Activated CD4-positive, alpha-beta T cell treated with anti-CD3 and anti-CD28 coated beads for 36 hours (primary cell): ENCODE measurements at places on chromosomes 12 and 14. TPM values are rescaled to one million over a fixed set of nuclear protein-coding genes. Genes with fewer than 3 reads are reported as not detected.

- DNase-seq: peak; percentile 28
These were observed 565 bp upstream of the KLHL42 start for GRCh38 chr12:27779416-27779919.

DNA sequence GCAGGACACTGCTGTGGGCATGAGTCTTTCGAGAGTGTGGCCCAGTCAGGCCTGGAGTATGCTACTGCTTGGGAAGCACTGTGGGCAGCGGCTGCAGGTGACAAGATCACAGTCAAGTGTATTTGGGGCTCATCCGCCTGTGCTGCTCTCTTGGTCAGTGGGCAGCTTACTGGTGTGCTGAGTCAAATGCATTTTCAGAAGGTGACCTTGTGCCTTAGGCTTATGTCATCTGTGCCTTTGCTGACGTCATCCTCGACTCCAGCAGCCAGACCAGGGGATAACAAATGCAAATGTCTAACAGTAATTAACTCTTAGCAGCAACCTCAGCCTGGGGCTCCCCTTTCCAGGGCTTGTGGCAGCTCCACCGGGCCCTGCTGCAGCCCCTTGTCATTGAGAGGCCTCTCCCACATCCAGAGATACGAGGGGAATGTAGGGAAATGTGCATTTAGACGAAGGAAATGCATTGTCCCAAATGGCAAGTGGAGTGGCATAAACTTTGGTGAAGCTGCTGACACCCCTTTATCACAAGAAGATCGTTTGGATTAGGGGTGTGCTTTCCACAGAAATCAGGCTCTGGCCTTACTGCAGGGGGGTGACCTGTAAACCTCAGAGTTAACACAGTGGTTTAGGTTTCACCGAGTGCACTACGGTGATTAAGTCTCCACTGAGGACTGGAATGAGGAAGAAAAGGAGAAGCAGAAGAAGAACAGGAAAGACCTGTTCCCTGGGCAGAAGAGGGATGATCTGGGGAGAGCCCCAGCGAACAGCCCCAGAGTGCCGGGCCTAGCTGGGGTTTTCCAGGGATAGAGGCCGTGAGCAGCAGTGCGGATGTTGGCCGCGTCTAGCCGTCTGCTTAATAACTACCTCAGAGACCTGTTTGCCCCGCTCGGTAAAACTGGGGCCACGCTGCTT, 39.7 kb downstream of the PSMA6 start:
- DNase-seq: no peak

Gene NIN
- 53.8 TPM for total RNA-seq

Gene SNW1
- total RNA-seq: 134 TPM

DNA sequence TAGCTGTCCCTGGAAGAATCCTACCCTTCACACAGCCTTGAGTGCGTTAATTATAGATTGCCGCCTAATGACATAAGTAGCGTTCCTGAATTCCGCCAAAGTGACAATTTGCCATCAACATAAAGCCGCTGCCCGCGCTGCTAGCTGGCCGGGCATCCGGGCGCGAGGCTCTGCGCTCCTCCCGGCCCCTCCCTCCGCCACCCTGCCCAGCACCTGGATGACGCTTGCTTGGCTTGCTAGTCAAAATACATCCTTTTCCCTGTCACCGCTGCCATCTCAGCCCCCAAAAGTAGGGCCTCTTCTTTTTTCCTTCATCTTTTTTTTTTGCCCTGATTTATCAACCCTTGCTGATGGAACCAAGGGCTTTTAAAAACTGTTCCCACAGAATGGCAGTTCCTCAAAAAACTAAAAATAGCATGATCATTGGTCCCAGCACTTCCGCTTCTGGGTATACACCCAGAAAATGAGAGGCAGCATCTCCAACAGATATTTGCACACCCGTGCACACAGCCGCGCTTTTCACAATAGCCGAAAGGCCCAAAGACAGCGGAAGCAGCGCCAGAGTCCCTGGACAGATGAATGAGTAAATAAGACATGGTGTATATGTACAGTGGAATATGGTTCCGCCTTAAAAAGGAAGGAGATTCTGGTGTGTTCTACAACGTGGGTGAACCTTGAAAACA, 235.2 kb downstream of the BCL11B start:
- DNase-seq: no peak

DNA sequence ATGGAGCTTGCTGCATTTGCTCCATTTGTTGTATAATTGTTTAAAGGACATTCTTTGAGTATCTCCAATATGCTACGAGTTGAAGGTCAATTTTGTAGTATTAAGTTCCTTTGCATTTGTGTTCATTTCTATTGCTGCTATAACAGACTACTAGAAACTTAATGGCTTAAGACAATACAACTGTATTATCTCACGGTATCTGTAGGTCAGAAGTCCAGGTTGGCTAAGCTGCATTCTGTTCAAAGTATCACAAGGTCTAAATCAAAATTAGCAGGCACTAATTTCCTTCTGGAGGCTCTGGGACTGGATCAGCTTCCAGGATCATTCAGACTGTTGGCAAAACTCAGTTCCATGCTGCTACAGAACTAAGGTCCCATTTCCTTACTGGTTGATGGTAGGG, 340.6 kb downstream of the GXYLT1 start:
- no peak for DNase-seq

Gene UNC79
- not detected for total RNA-seq

Gene PTGER2
- total RNA-seq: 2.4 TPM

- no peak for DNase-seq
These were observed 606.5 kb downstream of the GALC start for GRCh38 chr14:87386524-87386923.

- no peak for DNase-seq
These were observed 269.2 kb downstream of the ALG10 start for GRCh38 chr12:34291426-34291901.

Gene GLS2
- total RNA-seq: 8.7 TPM

GRCh38 chr12:89351489-89352241, 636 bp downstream of the DUSP6 start:
- peak; percentile 64 for DNase-seq

GRCh38 chr14:82963756-82964155, 1430.1 kb upstream of the SEL1L start:
- no peak for DNase-seq

DNA sequence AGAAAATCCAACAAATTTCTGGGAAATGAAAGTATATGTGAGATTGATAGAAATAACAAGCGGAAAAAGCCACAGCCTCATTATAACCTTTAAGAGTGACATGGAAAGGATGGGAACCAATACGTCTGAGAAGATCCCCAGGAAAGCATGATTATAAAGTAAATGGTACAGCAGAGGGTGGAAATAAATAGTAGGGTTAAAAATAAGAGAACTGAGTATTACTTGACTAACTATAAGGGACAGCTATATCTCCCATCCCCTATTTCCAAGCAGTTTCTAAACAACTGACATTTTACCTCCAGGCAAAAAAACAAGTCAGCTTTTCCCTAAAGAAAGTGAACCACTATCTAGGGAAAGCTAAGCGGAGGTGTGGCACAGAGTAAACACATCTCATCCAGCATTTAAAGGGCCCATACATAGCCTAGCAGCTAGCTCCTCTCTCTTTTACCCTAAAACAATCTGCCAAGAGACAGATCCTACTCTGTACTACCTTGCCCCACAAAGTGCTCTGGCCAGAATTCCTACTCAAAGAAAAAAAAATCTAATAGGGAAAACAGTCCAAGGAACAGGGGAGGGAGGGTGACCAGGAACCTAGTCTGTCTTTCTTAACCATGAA, 11.2 kb downstream of the OSBPL8 start:
- DNase-seq: no peak

GRCh38 chr14:105844810-105845724, 318.7 kb downstream of the TMEM121 start:
- no peak for DNase-seq

Gene GLIPR1
- 9.3 TPM for total RNA-seq

Gene BEGAIN
- 3.5 TPM for total RNA-seq

GRCh38 chr14:70796551-70796950, 12.8 kb downstream of the MAP3K9 start:
- DNase-seq: no peak

Gene FAM161B
- total RNA-seq: 1.4 TPM

DNA sequence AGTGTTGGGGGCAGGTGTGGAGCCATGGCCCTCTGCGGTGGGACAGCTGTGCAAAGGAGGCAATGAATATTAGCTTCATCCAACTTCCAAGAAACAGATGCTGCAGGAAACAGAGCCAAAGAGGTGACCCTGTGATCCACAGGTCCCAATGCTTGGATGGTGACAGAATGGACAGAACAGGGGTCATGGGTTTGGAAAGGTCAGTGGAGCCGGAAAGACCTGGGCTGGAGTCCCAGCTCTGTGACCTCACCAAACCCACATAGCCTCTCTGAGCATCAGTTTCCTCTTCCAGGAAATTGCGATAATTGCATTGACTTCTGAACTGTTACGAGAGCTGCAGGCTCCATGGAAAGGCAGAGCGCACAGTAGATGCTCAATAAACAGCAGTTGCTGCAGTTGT, 110.2 kb upstream of the GSC start:
- no peak for DNase-seq

Gene MIPOL1
- not detected for total RNA-seq

Gene TSPAN19
- total RNA-seq: not detected

GRCh38 chr12:6894321-6894720, 10.3 kb upstream of the LRRC23 start:
- DNase-seq: no peak

Gene RNF212B
- not detected for total RNA-seq

Gene MYBPC1
- total RNA-seq: not detected

DNA sequence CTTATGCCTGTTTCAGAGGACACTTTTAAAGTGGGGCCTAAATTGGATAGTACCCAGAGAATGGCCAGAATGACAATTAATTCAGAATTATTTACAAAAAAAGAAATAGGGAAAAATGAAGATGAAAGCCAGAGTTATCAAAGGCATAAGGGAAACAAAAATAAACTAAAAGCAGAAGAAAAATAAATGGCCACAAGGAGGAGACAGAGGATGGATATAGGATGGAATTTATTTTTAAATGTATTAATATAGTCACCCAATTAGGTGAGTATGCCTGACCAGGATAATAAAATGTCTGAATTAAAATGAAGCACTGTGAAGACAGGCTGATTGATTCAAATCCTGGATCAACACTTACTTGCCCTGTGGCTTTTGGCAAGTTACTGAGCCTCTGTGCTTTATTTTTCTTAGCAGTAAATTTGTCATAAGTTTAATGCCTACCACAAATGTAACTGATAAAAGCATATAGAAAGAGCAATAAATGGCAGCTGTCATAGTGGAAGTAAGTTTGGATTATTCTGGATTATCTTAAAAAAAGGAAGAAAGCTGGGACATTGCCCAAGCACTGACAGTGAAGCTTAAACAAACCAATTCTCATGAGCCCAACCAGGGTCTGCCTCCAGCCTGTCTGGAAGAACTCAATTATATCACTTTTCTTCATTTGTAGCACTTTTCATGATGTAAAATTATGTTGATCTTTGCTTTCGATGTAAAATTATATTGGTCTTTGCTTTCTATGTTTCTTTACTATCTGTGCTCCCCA, 3.5 kb downstream of the CLEC9A start:
- no peak for DNase-seq

DNA sequence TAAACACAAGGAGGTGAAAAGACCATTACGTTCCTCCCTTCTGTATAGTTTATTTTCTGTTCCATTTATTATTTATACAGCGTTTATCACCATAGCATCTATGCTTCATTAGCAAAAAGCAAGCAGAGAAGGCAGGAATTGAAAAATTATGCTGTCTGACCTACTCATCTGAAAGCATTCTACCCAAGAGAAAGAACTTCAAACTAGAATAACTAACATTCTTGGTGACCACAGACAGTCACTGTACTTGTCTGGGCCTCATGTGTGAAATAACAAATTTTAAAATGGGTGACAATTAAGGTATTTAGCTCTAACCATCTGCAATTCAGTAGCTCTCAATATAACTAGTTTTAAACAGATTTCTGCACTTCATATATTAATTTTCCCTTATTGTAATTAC, 29.3 kb upstream of the PDE3A start:
- DNase-seq: no peak

GRCh38 chr14:91123201-91123600, 9.3 kb downstream of the DGLUCY start:
- no peak for DNase-seq

DNA sequence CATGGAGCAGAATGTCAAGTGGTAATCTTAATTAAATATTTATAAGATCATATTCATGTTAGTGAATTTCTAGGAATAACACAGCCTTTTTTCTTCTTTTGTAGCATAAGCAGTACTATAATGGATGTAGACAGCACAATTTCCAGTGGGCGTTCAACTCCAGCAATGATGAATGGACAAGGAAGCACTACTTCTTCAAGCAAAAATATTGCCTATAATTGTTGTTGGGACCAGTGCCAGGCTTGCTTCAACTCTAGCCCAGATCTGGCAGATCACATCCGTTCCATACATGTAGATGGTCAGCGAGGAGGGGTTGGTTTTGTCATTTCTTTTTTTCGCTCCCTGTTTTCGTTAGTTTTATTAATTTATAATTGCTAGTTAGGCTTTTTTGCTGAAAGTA, 23.1 kb downstream of the AEBP2 start:
- DNase-seq: no peak

GRCh38 chr12:76266797-76267196, 81.4 kb downstream of the BBS10 start:
- no peak for DNase-seq

Gene SIVA1
- total RNA-seq: 47.1 TPM

Gene CDKL1
- total RNA-seq: 2.9 TPM

Gene MYO1H
- total RNA-seq: not detected

DNA sequence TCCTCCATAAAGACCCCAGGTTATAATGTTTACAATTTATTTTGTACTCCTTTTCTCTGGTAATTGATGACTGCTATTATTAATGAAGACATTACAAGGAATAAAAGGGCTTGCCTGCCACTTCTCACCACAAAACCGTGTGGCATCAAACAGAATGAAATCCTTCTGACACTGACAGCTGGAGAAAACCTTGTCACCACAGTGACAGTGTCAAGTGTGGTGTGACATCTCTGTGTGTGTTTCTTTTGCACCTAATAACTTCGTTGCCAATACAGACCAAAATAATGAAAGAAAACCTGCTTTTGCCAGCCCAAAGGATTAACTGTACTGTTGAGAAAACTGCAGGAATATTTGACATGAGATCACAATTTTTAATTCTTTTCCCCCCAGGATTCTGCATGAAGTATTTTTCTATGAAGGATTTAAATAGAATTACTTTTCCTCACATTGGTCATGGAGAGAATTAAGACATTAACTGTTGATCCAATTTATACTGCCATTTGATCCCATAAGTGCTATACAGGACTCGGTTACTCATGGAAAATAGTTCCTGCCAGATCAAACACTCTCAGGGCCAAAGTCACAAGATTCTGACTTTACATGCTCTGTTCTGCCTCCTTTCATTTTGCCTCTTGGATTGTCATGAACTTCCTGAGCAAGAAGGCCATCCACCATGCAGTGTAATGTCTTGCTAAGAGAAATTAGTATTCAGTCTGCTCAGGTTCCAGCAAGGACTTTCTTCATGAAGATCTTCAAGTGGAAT, 60.4 kb upstream of the IFNG-AS1 start:
- DNase-seq: no peak

- no peak for DNase-seq
These were observed 71.7 kb downstream of the DNAH10 start for GRCh38 chr12:123833830-123834229.

DNA sequence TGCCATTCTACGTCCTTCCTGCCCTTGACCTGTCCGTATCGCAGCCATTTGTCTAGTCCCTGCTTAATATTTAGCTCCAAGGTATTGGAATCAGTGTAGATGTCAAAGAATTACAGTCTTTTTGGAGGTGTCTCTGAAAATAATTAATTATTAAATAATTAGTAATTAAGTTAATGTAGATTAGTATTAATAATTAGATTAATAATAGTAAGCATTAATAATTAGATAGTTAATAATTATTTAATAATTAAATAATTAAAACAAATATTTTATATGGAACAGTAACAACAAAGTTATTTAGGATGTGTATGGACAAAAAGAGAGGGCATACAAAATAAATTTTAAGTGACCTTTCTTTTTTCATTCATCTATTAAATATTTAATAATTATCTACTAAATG, 639.6 kb downstream of the AACS start:
- no peak for DNase-seq

Gene E2F7
- total RNA-seq: 7.8 TPM
